Stimulated activated CD4-positive, alpha-beta T cell treated with anti-CD3 and anti-CD28 coated beads, Interleukin-4, amount 100 ng/mL, for 4 hours (primary cell): ENCODE measurements at places on chromosomes 2 and 18.

- DNase-seq: no peak
Observed at GRCh38 chr2:9552219-9553178, 3.1 kb downstream of the ADAM17 start.

DNA sequence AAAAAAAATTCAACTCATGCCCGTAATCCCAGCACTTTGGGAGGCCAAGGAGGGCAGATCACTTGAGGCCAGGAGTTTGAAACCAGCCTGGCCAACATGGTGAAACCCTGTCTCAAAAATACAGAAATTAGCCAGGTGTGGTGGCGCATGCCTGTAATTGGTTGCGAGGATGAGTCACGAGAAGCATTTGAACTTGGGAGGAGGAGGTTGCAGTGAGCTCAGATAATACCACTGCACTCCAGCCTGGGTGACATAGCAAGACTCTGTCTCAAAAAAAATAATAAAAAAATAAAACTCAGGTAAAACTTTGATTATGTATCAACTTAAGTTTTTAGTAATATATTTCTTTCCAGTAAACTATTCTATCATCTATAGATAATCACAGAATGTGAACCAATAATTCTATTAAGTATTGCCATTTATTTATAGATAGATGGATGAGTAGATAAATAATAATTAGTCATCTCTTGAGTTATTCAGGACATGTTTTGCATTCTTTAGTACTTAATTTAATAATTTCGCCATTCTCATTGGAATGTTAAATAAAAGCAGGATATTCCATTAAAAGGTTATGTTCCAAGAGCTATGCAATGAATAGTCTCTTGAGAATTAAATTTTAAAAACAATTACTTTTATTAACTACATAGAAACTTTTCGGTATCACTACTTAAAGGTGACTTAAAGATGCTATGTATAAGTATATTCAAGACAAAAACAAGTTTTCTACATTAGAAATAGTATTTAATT lies 48.7 kb downstream of the WDPCP start:
- DNase-seq: no peak

DNA sequence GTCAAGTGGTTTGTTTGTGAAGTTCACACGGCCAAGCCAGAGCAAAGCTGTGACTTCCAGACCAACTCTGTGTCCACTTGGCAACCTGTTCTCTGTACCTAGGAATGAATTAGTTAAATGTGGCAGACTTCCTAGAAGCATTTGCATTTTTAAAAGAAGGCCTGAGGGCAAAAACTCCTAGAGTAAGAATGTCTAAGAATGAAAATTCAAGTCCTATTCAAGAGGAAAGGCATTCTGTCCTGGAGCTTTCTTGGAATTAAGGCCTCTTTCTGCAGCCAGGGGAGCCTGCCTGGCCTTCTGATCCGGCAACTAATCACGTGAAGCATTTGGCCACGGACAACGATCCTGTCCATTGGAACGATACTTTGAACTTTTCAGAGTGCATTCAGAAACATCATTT lies 155.0 kb downstream of the SETBP1 start:
- DNase-seq: no peak

DNA sequence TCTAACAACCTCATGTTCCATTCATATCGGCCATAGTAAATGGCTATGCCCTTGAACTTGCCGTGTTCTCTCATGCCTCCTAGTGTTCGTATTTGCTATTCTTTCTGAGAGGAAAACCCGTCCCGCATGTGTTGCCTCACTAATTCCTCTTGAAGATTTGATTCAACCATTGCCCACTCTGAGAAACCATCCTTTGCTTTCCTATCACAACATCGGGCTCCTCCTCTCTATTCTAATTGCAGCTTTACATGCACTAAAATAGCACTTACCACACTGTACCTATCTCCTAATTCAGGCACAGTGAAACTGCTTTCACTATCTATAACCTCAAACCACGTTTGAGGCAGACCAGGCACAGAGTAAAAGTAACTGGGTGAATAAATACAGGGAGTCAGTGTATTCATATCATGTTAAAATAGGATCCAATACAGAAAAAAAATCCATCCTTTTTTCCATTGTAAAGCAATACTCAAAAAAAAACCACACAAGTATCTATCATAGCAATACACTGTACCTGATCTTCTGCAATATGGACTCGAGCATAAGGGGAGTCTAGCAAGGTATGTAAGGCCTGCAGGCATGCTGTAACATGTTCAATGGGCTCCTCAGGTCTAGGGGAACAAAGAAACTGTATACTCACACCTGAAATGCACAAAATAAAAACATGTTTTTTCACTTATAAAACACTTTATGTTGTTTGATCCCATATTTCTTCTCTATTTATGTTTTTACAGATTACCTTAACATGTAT lies 39.0 kb upstream of the STRN start:
- no peak for DNase-seq

DNA sequence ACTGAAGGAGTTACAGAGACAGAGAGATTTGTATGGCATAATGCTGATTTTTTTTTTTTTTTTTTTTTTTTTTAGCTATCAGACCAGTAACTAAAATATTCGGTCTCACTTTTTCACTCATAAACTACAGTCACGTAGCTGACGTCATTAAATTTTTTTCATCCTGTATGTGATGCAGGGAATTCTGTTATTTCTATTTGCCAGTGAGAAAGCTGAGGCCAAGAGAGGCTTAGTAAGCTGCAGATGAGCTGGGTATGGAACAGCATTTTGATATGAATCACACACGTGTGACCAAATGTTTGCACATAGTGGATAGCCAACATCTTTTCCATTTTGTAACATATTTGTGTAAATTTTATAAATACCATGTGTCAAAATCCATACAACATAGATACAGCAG lies 79.1 kb upstream of the EPB41L3 start:
- DNase-seq: no peak

GRCh38 chr18:23844991-23845680 lies 155.9 kb downstream of the LAMA3 start:
- no peak for DNase-seq
